ENCODE measurements at places on chromosomes 2 and 18.

GRCh38 chr2:159516241-159516758 lies 100.0 kb downstream of the BAZ2B start:
- DNase-seq: peak; percentile 53

DNA sequence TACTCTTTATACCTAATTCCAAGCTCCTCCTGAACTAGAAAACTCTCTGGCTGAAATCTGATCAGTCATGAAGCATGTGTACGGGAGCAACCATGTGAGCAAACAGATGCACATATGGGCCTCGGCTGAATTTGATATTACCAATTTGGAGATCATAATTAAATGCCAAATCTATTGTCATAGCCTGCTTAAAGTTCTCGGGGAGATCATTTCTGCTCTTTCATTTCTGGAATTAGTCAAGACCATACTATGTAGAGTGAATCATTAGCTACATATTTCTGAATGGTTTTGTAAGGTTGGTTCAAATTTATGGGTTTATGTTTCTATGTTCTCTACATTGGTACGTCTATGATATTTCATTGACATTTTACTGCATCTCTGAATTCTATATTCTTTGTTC lies 205.5 kb downstream of the UBE2E3 start:
- DNase-seq: no peak

- DNase-seq: no peak
Measured at GRCh38 chr2:15992457-15993231, 52.3 kb downstream of the MYCN start.

GRCh38 chr2:32798829-32799228 lies 147.9 kb upstream of the LTBP1 start:
- no peak for DNase-seq

Measured in astrocyte of the hippocampus (primary cell).